ENCODE measurements at places on chromosomes 13 and 19.
A peak's percentile ranks its signal among the peaks of the same experiment; 100 is the strongest.

DNA sequence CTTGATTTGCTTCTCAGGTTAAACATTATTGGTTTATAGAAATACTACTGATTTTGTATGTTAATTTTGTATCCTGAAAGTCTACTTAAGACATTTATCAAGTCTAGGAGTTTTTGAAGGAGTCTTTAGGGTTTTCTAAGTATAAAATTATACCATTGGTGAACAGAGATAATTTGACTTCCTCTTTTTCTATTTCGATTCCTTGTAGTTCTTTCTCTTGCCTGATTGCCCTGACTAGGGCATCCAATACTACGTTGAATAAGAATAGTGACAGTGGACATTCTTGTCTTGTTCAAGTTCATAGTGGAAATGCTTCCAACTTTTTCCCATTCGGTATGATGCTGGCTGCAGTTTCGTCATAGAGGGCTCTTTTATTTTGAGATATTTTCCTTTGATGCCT lies 807.5 kb upstream of the SLC10A2 start:
- DNase-seq = no peak

GRCh38 chr19:18774107-18774506 lies 17.0 kb downstream of the COMP start:
- DNase-seq = no peak

- no peak for DNase-seq
These were observed 183.5 kb downstream of the SPRY2 start for GRCh38 chr13:80157261-80157932.

DNA sequence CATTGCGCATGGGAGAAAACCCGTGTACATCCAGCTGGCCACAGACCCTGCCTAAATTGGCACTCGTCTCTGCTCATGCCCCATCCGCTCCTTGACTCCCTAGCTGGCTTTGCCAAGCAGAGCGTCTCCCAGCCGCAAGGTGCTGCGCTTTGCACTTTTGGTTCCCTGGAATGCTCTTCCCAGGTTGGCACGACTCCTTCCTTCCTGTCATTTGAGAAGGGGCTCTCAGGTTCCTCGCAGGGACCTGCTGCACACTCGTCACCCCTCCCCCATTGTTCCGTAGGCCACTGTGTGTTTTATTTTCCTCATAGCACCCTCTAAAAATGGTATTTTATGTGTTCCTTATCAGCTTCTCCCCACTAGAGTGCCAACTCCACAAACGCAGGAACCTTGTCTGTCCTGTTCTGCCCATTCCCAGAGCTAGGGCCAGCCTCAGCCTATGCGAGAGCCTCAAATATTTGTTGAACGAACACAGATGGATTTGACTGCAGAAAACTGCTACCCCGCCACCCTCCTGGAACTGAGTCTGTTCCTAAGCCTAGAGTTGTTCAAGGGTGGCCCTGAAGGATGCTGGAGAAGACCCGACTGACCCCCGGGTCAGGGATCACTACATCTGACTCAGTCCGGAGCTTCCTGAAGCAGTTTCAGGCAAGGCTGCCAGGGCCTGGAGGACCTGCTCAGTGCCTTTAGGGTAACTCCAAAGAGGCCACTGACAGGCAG lies 8.4 kb upstream of the CEBPA start:
- DNase-seq = no peak

GRCh38 chr13:50352720-50353480 lies 337.7 kb downstream of the KCNRG start:
- DNase-seq = no peak

DNA sequence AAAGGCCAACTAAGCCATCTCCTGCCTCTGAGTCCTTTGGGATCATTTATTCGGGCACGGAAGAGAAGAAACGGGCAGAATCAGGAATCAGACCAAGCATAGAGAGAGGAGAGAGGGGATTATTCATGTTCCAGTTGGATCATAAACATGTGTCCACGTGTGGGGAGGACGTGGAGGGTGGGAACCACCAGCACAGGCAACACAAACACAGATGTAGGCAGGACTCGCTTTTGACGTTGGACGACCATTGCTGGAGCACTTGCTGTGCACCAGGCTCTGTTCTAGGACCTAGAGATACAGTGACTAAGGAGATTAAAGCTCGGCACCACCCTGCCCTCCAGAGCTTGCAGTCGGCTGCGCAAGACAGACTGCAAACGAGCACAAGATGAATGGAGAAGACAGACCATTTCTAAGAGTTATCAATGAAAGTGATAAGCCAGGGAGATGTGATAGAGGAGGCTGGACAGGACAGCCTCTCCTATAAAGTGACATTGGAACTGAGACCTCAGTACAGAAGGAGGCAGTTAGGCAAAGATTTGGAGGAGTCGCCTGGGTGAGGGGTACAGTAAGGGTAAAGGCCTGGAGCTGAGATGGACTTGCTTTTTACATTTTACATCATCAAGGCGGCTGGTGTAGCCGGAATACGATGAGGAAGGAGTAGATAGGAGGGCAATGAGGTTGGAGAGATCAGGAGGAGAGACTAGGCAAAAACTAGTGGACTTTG lies 716 bp downstream of the SH2D3A start:
- DNase-seq = no peak

DNA sequence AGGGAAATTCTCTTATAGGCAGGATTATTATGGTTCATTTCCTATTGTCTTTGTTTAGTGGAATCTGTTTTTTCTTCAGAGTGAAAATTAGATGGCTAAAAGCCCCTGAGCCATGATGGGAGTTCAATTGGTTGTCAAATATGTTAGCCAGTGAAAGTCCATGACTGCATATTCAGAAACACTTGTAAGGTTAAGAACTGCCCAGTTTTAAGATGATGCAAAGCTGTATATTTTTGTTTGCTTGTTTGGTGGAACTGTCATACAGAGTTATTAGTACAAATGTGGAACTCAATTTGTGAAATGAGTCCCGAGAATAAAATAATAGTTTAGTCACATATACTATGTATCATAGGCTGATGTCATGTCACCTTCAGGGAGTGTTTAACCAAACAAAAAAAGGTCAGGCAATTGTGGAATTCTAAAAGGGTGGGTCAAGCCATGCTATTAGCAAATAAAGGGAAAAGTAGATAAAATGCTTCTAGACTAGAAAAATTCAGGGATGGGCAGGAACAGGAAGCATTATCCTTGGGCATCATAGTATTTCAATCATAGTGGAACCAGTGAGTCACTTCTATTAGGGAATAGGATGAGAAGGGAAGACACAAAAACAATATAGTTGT lies 248.3 kb upstream of the SLITRK1 start:
- DNase-seq = no peak

DNA sequence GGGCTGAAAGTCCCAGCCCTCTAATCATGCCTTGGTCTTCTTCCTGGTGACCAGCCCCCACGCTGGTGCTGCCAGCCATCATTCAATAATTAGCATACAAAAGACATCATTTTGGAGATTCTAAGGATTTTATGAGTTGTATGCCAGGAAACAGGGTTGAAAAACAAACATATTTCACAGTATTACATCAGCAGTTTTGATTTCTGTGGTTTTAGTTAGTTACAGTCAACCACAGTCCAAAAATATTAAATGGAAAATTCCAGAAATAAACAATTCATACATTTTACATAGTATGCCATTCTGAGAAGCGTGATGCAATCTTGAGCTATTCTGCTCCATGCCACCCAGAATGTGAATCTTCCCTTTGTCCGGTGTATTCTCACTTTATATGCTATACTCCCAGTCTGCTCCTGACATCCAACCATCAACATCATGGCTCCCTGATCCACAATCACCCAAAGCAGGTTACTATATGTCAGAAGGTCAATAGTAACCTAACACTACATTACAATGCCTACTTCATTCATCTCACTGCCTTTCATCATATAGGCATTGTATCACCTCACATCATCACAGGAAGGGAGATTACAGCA lies 49.2 kb downstream of the STOML3 start:
- no peak for DNase-seq

DNA sequence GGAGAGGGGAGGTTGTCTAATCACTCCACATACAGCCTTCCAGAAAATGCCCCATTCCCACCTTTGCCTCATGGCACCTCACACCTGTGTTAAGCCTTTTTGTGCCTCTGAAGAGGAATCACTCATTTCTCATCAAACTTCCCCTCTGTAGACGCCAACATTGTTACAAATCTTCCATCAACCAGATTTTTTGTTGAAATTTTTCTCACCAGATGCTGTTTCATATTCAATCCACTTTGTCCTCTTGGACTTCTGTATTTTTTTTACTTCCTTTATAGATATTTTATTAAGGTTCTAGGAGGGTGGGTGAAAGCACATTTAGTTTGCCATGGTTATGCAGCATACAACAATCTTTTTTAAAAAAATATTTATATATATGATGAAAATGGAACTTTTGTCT lies 74.0 kb downstream of the RUBCNL start:
- DNase-seq = no peak

- DNase-seq = no peak
These were observed 25.5 kb upstream of the MCF2L start for GRCh38 chr13:112943309-112944125.

DNA sequence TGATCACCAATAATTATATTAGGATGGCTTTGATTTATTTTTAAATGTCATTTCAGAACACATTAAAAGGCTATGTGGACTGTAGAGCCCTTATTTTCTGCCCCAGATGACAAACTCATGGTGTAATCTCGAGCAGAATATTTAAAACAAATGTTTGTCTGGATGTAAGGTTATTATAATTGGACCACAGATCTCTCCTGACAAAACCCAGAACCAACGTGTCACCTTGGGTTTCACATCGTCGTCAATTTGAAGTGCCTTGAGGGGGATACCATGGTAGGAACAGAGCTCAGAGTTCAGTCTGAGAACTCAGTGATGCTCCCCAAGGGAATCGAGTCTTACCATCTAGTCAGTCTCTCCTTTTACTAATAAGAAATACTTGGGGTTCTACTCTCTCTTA lies 2.8 kb downstream of the SACS start:
- DNase-seq = no peak

GRCh38 chr19:48325265-48325910 lies at the start of gene EMP3:
EMP3 (plus strand) TSS chr19:48325552; CDS start chr19:48326845, 1,293 bp downstream.
- peak; percentile 65 for DNase-seq

DNA sequence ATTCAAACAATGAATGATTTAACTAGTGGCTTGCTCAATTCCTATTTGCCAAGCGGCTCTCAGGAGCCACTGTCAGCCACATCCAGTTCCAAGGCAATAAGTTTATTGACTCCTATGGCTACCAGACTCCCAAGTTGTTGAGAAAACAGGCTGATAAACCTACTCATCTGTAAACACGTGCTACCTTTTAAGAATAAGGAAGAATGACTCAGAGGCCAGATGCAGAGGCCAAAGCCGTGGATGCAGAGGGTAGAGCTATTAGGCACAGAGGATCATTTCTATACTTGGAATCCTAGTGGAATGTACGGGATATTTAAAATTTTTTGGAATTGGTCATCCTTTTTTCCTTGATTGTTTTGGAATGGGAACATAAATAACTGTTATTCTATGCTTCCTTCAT lies 1921.1 kb downstream of the OLFM4 start:
- no peak for DNase-seq

DNA sequence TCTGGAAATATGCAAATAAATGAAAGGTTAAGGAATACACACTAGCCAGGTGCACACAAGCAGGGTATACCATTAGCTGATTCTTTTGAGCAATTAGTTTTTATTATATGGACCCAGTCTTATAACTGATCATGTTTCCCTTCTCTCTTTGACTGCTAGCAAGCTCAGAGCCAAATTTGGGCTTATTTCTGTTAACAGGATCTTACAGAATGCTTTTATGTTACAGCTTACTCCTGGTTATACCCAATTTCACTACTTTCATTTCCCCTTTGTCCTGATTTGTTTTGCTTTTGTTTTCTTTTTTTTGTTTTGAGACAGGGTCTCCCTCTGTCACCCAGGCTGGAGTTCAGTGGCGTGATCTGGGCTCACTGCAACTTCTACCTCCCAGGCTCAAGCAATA lies 12.9 kb upstream of the TPT1 start:
- DNase-seq = no peak

- no peak for DNase-seq
These were observed 1387.8 kb upstream of the ATXN8OS start for GRCh38 chr13:68719815-68720214.

DNA sequence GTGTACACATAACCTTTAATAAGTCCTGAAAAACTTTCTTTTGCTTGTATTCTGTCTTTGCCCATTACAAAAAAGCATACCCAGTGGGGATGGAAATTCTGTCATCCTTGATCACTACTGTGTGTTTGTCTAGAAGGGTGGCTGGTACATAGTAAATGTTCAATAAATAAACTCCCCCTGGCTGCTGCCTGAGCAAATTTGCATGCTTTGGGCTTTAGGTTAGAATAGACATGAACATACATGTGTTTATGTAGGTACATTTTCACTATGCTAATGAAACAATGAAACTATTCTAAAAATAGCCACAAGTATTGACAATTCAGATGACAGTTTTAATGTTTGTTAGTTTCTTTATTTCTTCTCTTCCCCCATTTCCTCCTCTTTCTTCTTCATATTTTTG lies 36.1 kb downstream of the TNFSF13B start:
- DNase-seq = no peak

DNA sequence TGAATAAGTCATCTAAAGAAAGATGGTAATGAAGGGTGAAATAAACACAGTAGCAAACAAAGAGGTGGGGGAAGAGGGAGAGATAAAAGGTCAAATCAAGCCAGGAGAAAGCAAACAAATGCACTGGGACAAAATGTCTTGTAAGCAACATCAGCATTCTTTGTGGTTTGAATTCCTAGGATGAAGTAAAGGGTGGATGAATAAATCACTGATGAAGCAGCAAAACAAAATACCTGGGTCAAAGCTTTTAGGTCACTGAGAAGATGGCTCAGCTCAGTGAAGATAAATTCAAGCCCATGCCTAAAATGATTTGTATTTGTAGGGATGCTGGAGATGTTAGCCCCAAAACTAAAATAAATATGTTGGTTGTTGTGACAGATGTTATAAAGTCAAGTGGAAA lies 86.5 kb upstream of the FBXL3 start:
- DNase-seq = no peak

- DNase-seq = no peak
These were observed 57.7 kb downstream of the ZNF568 start for GRCh38 chr19:36973844-36974195.

GRCh38 chr19:14577264-14577663 lies 5.4 kb upstream of the NDUFB7 start:
- no peak for DNase-seq

- DNase-seq = no peak
These were observed 35.8 kb downstream of the TSHZ3 start for GRCh38 chr19:31313291-31314030.

GRCh38 chr13:40910324-40911050 lies 108.6 kb downstream of the ELF1 start:
- no peak for DNase-seq

GRCh38 chr19:16586991-16587832 lies 15.0 kb upstream of the SLC35E1 start:
- DNase-seq = no peak

DNA sequence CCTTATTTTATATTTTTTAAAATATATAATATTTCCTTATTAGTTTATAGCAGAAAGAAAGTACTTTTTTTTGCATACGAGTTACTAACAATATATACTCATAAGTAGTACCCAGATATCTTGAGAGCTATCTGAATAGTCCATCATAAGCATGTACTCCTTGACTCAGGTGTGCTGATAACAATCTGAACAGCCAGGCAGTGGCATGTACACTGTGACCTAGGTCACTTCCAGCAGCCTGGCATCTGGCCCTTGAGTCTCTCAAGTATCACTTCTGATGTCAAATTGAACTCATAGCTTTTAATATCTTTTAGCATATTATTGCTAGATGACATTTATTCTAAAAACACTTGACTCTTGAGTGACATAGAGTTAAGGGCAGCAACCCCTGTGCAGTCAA lies 1576.7 kb downstream of the SLITRK1 start:
- DNase-seq = no peak

GRCh38 chr13:94622344-94622743 lies 20.7 kb downstream of the GPR180 start:
- DNase-seq = no peak

Measured in stimulated activated CD4-positive, alpha-beta T cell treated with anti-CD3 and anti-CD28 coated beads, Interleukin-1b, Interleukin-23, amount 100 ng/mL, for 24 hours (primary cell).